ENCODE measurements at places on chromosomes 7 and 10.

- no peak for DNase-seq
These were observed 26.7 kb downstream of the TAS2R41 start for GRCh38 chr7:143504215-143504936.

- DNase-seq, result no peak
These were observed 32.6 kb downstream of the PDZD8 start for GRCh38 chr10:117342641-117343040.

DNA sequence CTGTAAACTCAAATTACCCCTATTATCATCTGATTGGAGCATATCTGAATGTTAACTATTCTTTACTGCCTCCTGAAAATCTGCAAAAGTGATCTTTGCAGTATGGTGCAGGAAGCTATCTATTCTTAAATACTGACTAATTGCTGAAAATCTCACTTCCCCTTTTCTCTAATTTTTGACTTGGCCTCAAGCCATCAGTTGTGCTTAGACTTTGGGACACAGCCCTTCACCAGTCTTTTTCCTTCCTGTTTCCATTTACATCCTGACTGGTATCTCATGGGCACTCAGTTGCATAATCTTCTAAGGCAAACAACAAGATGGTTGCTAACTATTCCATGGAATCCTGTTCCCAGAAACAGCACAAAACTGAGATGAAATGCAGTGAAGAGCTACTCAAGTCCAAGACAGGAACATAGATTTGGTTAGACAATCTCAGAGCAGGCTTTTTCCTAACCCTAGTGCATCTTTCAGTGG lies 228.5 kb downstream of the SORCS1 start:
- no peak for DNase-seq

DNA sequence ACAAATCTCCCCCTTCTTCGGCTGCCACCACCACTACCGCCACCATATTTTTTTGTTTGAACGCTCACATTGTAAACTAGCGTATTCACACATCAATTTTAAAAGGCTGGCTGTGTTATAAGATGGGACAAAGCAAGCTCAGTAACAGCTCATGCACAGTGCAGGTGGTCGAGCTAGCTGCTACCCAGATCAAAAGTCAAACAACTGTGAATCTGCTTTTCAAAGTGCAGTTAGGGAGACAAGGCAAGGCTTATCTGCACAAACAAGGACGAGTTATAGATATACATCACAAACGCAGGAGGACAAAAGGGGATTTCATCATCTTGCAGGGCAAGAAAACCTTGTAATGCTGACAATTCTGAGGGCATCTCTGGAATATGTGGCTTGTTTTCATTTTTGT lies 231.6 kb downstream of the VTI1A start:
- DNase-seq, result no peak

All from NCI-H1694 (cell line).